Body of pancreas (tissue), 4 donors: ENCODE measurements at places on chromosomes 5 and 9.

DNA sequence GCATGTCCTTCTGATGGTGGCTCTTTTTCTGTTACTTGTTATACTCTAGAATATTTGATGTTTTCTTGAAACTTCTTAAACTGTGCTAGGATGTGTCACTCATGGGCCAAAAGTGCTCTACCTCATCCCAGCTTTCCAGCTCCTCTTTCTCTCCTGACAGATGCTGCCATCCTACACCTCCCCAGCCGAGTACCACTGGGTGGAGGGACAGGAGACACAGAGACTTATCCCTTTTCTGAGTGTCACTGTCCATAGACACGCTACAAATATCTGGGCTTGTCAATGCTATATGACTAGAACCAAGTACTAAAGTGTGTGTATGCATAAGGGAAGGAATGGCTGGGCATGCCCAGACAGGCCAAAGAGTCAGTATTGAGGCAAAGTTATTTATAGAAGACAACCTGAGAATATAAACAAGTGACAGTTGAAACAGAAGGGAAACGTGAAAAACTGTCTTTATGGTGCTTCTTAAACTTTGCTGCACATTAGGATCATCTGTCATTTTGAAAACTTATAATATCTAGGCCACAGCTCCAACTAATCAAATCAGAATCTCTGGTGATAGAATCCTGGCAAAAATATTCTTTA lies 188.0 kb downstream of the CARTPT start:
- no peak for DNase-seq

GRCh38 chr9:113192455-113192854 lies 28.6 kb downstream of the FKBP15 start:
- no peak for DNase-seq

DNA sequence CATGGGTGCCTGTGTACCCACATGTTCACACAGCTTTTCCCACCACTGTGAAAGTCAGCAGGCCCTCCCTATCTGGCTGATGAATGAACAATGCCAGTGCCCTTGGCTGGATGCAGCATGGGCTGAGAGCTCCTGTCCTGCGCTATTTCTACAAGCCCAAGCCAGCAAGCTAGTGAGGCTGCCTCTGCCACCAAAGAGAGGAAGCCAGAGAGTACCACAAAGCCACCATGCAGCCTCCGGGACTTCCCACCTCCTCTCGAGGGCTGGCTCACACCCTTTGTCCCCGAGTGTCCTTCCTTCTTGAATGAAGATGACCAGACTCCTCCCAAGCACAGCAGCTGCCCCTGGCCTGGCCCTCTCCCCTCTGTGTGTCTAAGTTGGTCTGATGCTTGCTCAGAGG lies 76.5 kb downstream of the SH3PXD2B start:
- DNase-seq: no peak

DNA sequence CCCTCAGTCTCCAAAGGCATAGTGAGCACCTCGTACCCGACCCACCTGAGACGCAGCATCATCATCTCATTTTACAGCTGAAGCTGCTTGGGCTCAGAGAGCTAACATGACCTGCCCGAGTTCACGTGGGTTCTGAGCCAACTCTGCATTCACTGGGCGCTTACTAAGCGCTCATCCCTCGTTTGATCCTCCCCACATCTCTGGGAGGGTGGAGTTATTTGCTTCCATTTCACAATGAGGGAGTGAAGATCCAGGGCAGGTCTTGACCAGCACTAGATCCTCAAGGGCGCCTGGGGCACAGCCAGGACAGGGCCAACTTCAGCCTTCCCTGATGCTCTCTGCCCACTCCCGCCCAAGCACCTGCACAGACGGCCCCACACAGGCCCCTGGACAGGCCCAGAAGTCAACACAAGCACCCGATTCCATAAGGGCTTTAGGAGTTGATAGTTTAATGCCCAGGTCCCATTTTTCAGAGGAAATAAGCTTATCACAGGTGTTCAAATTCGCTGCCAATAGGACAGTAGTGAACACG lies 80.8 kb downstream of the HRH2 start:
- no peak for DNase-seq

DNA sequence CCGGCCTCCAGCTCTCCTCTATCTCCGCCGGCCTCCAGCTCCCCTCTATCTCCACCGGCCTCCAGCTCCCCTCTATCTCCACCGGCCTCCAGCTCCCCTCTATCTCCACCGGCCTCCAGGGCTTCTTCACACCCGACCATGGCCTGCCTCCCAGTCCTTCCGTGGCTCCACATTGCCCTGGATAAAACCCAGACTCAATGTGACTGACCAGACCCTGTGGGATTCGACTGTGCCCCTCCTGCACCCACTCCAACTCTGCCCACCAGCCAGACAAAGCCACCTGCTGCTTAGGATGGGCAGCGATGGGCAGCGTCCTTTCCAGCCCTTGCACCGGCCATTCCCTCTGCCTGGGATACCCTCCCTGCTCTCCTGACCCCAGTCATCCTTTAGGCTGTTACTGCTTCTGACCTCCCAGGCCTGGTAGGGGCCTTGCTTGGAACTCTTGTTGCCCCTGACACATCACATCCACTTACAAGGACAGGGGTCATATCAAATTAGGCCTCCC lies 30.5 kb upstream of the RXRA start:
- no peak for DNase-seq

GRCh38 chr5:178544166-178544834 lies 45.9 kb downstream of the COL23A1 start:
- no peak for DNase-seq

GRCh38 chr9:131986576-131986975 lies 93.1 kb downstream of the MED27 start:
- no peak for DNase-seq

GRCh38 chr5:151255621-151256286 lies 2.8 kb downstream of the GM2A start:
- no peak for DNase-seq
